ENCODE measurements at places on chromosomes 5 and 9. TPM values are rescaled to one million over a fixed set of nuclear protein-coding genes. Genes with fewer than 3 reads are reported as not detected.

The HINT2 gene
- 21.6 TPM for total RNA-seq

The GNAQ gene
- total RNA-seq = 29.2 TPM

The PCDHB11 gene
- total RNA-seq = 7.1 TPM

The PIP5KL1 gene
- not detected for total RNA-seq

The EPB41L4B gene
- not detected for total RNA-seq

The C1QTNF3 gene
- total RNA-seq = 1.3 TPM

The SLC6A19 gene
- total RNA-seq = not detected

The RNF183 gene
- total RNA-seq = not detected

The TMEFF1 gene
- total RNA-seq = not detected

The GRM6 gene
- not detected for total RNA-seq

The PCDHB15 gene
- 2.9 TPM for total RNA-seq

The SV2C gene
- not detected for total RNA-seq

The CCDC183 gene
- total RNA-seq = not detected

The LHX2 gene
- not detected for total RNA-seq

The MLANA gene
- total RNA-seq = not detected

The CAVIN4 gene
- not detected for total RNA-seq

The CTNND2 gene
- 0.11 TPM for total RNA-seq

The DEPDC1B gene
- 2.4 TPM for total RNA-seq

The EIF4E1B gene
- not detected for total RNA-seq

The C5orf58 gene
- total RNA-seq = not detected

The GRK6 gene
- 20.6 TPM for total RNA-seq

The SLC34A1 gene
- not detected for total RNA-seq

The LTC4S gene
- total RNA-seq = 91.7 TPM

The ACOT12 gene
- total RNA-seq = not detected

Data from ascending aorta (tissue), 2 donors.